Stimulated activated CD4-positive, alpha-beta T cell treated with anti-CD3 and anti-CD28 coated beads, Interleukin-12 subunit alpha, Interleukin-12 subunit beta, amount 100 ng/mL, for 48 hours (primary cell): ENCODE measurements at places on chromosomes 16 and 17.
A peak's percentile ranks its signal among the peaks of the same experiment; 100 is the strongest.

- DNase-seq = no peak
Observed at GRCh38 chr17:28204751-28205150, 114.2 kb upstream of the TMEM97 start.

- DNase-seq = no peak
Observed at GRCh38 chr17:35312346-35312745, 61.1 kb downstream of the SLFN11 start.

DNA sequence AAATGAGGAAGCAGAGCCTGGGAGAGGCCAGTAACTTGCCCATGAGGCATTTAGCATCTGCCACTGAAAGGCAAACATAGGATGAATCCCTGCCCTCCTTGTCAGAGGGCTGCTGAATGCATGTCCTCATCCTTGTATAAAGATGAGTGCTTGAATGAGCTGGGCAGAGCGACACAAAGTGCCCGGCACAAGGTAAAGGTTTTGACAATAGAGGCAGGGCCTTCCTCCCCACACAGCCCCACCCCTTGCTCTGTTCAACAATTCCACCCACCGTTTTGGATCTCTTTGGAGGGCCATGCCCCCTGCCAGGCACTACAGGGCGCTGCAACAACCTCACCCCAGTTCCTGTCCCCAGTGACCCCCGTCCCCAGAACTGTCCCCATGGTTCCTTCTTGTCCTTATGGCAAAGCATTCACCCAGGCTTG is 1.4 kb upstream of the KRT19 start:
- no peak for DNase-seq

DNA sequence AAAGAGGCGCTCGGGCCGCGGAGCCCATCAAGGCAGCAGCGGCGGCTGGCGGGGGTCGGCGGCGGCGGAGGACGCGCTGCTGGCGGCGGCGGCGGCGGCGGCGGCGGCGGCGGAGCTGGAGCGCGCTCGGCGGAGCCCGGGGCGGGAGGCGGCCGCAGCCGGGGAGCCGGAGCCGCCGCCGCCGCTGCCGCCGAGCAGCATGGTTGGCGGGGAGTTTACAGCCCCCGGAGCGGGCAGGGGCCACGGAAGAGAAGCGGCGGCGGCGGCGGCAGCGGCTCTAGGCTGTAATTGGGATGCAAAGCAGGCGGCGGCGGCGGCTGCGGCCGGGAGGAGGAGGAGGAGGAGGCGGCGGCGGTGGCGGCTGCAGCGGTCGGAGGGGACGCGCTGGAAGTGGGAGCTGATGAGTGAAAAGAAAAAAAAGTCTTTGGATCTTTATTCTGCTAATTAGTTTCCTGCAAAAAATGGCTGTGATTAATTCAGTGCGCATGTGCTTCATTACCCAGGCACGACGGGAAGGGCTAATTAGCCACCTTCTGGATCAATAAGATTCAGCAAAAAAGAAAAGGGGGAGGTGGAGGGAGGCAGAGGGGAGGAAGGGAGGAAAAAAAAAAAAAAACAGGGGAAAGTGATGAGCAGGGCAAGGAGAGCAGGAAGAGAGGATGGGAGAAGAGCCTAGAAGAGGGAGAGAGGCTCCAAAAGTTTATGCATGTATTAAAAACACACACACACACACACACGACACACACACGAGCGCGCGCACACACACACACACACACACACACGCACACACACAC is 10.9 kb upstream of the ZFHX3 start:
- no peak for DNase-seq

DNA sequence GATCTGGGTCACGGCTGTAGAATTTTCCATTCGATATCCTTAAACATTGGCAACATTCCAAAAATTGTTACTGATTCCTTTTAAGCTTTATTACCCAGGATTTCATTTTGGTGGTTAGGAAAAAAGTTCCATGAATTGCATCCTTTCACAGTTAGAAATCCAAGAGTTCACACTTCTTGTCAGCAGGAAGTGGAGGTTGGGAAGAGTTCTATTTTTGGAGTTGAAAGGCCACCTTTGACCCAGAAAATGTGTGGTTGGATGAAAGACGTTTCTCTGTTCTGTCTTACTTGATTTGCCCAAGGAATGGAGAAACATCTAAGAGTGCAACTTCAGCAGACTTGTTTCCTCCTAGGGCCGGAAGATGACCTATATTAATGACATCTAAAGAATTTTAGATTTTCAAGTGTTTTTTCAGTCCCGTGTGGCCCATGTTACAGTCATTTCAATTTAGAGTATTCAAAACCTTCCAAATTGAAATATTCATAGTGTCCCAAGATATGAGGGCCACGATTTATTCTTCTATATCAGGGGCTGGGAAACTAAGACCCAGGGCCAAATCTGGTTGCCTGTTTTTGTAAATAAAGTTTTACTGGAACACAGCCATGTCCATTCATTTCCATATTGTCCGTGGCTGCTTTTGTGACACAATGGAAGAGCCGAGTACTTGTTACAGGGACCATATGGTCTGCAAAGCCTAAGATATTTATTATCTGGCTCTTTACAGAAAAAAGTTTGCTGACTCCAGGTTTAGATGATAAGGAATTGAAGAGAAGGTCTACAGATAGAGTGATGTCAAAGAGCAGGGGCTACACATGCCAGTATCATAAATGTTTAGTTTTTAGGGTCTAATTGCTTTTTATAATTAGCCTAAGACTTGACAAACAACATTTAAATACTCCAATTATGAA is 50.2 kb downstream of the CDK5R1 start:
- DNase-seq = no peak

DNA sequence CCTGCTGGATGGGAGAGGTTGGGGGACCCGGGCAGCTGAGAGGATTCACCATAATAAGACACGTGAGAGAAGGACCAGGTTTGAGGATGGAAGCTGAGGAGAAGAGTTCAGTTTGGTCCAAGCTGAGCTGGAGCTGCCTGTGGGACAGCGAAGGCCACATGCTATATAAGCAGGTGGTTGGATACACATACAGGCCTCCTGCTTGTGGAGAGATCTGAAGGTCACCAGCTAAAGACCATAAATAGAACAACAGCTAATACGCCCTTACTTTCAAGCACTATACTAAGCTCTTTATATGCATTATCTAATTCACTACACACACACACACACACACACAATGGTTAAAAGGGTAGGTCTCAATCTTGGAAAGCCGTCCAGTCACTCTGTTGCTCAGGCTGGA is 32.1 kb downstream of the DUSP14 start:
- no peak for DNase-seq

GRCh38 chr16:75304521-75305363 is 53.3 kb upstream of the BCAR1 start:
- peak; percentile 5 for DNase-seq

- DNase-seq = no peak
Observed at GRCh38 chr16:47136099-47136842, 7.5 kb downstream of the NETO2 start.

- DNase-seq = no peak
Observed at GRCh38 chr17:74566132-74566753, 1.1 kb downstream of the CD300H start.

DNA sequence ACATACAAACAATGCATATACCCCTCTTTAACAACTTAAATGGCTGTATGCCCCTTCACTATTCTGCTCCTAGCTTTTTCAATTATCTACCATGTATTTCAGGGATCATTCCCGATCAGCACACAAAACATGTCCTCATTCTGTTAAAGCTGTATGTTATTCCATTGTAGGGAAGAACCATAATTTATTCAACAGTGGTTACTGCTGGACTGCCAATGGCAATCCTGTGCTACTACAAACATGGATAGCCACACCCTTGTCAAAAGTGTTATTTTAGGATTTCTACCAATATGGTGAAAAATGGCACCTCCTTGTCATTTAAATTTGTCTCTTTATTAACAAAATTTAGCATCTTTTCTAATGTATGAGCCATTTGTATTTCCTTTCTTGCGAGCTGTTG is 85.1 kb upstream of the BCAR1 start:
- DNase-seq = no peak

GRCh38 chr16:11034481-11034931 is 90.1 kb downstream of the CLEC16A start:
- no peak for DNase-seq

DNA sequence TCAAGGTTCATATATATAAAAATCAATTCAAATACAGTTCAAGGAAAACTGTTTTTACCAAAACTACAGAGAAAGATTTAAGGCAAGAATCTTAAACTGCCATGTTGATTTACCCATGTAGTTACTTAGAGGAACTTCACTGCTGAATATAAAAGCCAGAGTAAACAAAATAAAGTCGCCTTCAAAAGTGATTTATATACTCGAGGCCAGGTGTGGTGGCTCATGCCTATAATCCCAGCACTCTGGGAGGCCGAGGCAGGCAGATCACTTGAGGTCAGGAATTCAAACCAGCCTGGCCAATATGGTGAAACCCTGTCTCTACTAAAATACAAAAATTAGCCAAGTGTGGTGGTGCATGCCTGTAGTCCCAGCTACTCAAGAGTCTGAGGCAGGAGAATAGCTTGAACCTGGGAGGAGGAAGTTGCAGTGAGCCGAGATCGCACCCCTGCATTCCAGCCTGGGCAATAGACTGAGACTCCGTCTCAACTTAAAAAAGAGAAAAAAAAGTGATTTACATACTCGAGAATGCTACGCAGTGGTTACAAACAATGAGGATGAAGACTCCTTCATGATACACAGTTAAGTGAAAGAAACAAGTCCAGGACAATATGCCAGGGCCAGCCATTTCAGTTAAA is 54.1 kb upstream of the CNEP1R1 start:
- no peak for DNase-seq
